Brain (organoid and tissue), 16 donors: ENCODE measurements at places on chromosomes 16 and 17. TPM values are rescaled to one million over a fixed set of nuclear protein-coding genes. Genes with fewer than 3 reads are reported as not detected.

Gene WSCD1
- polyA plus RNA-seq, result 50.7 TPM

Gene PRSS8
- 8.7 TPM for polyA plus RNA-seq

Gene LDHD
- polyA plus RNA-seq, result 9.0 TPM

Gene ZDHHC1
- 10.6 TPM for polyA plus RNA-seq

Gene VKORC1
- 131 TPM for polyA plus RNA-seq

Gene HOXB7
- polyA plus RNA-seq, result 37.1 TPM

Gene NPIPA5
- 12.2 TPM for polyA plus RNA-seq

Gene PRSS36
- 0.92 TPM for polyA plus RNA-seq

Gene COL1A1
- polyA plus RNA-seq, result 11.2 TPM

Gene CNTNAP4
- polyA plus RNA-seq, result 17.3 TPM

Gene SPATA22
- 0.46 TPM for polyA plus RNA-seq

Gene P2RX1
- not detected for polyA plus RNA-seq

Gene CDK5R1
- 71.1 TPM for polyA plus RNA-seq

Gene TMED6
- polyA plus RNA-seq, result not detected

Gene TBL3
- polyA plus RNA-seq, result 82.7 TPM

Gene CCDC200
- not detected for polyA plus RNA-seq

Gene CDH5
- 16.9 TPM for polyA plus RNA-seq

Gene RBL2
- 27.1 TPM for polyA plus RNA-seq

Gene GUCY2D
- not detected for polyA plus RNA-seq

Gene STAC2
- 19.5 TPM for polyA plus RNA-seq

Gene DNAAF8
- 3.5 TPM for polyA plus RNA-seq

Gene KRT23
- polyA plus RNA-seq, result not detected

Gene NAGS
- 1.2 TPM for polyA plus RNA-seq
